ENCODE measurements at places on chromosomes 16 and 17.

- no peak for DNase-seq
Measured at GRCh38 chr17:58913552-58913951, 157.9 kb downstream of the PPM1E start.

DNA sequence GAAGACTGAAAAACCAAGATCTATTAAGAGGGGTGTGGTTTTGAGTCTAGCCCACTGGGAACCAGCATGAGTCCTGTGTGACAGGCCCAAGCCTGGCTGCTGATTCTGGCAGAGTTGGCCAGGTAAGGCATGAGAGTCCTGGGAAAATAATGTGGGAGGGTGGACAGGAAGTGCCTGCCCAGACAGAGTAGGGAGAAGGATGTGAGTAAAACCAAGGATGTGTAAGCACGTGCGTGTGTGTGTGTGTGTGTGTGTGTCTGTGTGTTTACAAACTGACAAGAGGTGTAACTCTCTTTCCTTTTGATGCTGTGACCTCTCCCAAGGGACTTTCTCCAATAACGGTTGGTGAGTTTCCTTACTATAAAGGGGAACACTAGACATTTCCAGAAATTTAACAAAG is 15.6 kb upstream of the TEX2 start:
- no peak for DNase-seq

- no peak for DNase-seq
Measured at GRCh38 chr16:49588729-49589384, 215.3 kb downstream of the C16orf78 start.

GRCh38 chr16:677316-678190 is 2.1 kb downstream of the RHBDL1 start:
- no peak for DNase-seq

GRCh38 chr16:51180719-51181502 is 29.8 kb upstream of the SALL1 start:
- DNase-seq: no peak

- no peak for DNase-seq
Measured at GRCh38 chr17:7263801-7264078, 1.5 kb upstream of the CLDN7 start.

- no peak for DNase-seq
Measured at GRCh38 chr16:1320097-1320496, 10.7 kb downstream of the UBE2I start.

Data from GM10248 (cell line).